GM23338 (cell line): ENCODE measurements at places on chromosomes 1 and 21. TPM values are rescaled to one million over a fixed set of nuclear protein-coding genes. Genes with fewer than 3 reads are reported as not detected.

DNA sequence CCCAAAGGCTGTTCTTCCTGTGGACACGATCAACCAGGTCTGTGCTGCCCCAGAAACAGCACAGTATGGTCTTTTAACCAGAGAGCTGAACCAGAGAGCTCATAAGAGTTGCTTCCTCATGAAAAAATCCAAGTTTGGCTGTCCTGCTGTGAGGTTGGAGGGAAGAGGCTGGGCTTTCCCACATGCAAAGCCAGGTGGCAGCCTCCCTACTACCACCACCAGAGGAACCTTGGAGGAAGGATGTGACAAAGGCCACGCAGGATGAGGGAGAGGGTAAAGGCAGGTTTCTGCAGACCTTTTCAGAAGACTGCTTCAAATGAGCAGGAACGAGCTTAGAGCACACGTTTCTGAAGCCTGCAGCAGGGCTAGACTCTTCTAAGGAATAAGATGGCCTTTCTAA lies 27.1 kb downstream of the FAM78B start:
- DNase-seq = peak; percentile 33

DNA sequence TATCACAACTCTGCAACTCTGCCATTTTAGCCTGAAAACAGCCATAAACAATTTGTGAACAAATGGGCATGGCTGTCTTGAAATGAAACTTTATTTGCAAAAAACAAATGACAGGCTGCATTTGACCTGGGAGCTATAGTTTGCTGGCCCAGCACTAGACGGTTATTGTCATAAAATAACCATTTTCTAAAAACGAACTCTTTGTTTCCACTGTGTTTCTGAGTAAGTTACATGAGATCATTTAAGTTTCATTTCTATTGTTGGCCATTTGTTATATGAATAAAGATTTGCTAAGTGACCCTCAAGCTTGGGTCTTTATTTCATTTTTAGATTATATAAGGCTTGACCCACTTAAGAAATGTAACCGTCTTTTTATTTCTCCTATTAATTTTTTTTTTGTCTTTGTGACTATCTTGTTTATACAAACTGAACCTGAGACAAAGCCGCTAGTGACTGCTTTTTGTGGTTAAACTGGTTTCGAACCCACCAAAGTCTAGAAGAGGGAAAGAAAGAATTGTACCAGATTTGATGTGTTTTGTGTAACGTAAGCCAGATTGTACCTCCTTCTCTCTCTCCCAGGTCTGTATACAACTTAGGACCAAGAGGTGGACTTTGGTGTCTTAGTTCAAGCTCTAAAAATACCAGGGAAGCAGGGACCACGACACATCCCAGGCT lies 12.9 kb upstream of the KCNJ15 start:
- DNase-seq = no peak

GRCh38 chr1:200184196-200184595 lies 156.7 kb downstream of the NR5A2 start:
- DNase-seq = no peak

DNA sequence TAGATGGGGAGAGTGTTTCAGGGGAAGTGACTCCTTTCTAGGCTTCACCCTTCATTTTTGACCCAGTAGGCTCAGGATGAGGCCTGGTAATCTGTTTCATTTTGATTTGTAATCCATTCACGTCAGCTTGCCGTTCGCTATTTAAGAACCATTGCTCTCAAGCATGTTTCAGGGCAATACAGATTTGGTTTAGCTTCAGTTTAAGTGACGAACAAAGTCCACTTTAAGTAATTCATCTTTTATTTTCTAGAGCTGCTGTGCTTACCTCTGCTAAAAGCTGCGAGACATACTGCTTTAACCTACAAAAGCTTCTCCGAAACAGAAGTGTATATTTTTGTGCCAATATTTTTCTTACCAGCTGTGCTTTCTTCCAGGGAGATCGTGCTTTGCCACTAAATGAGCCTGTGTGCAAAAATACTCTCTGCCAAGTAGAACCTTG lies 8.9 kb upstream of the FMO3 start:
- DNase-seq = no peak

- DNase-seq = no peak
Observed at GRCh38 chr1:222224156-222224555, 323.7 kb downstream of the HHIPL2 start.

DNA sequence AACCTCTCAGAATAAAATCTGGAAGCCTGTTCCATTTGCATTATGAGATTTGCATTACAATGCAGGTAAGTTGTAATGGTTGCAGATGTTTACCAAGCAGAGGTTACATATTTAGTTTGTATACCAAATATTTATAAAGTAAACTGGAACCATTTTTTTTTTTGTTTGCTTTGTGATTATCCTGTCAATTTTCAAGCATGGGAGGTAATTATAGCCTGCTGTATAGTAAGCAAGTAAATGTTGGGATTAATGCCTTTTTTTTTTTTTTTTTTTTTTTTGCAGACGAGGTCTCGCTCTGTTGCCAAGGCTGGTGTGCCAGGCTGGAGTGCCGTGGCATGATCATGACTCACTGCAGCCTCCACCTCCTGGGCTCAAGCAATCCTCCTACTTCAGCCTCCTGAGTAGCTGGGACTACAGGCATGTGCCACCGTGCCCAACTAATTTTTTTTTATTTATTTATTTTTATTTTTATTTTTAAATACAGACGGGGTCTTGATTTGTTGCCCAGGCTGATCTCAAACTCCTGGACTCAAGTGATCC lies 21.0 kb downstream of the NFYC start:
- peak; percentile 24 for DNase-seq

DNA sequence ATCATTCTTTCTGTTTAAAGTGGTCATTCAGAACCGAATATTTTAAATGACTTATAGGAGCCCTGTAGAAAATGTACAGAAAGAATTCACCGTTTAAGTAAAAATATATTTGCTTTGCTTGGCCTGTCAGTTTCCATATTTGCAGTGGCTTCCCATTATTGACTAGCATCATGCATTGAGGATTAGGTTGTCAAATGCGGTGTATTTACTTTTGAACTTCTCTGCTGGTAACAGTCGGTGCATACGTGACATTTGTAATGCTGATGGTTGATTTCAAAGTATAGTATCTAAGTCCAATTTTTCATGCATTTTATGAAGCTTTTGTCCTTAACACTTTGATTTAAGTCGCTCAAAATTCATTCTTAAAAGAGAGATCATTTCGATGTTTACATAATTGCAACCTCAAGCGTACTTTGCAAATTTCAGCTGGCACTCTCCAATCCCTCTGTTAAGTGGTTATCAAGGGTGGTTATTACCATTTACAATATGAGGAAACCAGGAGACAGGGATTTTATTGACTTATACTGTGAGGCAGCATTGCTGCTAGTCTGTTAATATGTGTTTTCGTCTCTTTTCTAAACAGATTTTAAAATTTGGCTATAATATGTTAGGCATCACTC lies 201.6 kb downstream of the SDCCAG8 start:
- DNase-seq = no peak

- DNase-seq = no peak
Observed at GRCh38 chr1:219041818-219042217, 131.9 kb upstream of the LYPLAL1 start.

GRCh38 chr1:114956570-114956969 lies 73.1 kb upstream of the TSHB start:
- peak; percentile 79 for DNase-seq

GRCh38 chr21:26070822-26071425 lies 99.6 kb downstream of the APP start:
- DNase-seq = peak; percentile 67

- no peak for DNase-seq
Observed at GRCh38 chr1:245790441-245790840, 635.7 kb downstream of the KIF26B start.

DNA sequence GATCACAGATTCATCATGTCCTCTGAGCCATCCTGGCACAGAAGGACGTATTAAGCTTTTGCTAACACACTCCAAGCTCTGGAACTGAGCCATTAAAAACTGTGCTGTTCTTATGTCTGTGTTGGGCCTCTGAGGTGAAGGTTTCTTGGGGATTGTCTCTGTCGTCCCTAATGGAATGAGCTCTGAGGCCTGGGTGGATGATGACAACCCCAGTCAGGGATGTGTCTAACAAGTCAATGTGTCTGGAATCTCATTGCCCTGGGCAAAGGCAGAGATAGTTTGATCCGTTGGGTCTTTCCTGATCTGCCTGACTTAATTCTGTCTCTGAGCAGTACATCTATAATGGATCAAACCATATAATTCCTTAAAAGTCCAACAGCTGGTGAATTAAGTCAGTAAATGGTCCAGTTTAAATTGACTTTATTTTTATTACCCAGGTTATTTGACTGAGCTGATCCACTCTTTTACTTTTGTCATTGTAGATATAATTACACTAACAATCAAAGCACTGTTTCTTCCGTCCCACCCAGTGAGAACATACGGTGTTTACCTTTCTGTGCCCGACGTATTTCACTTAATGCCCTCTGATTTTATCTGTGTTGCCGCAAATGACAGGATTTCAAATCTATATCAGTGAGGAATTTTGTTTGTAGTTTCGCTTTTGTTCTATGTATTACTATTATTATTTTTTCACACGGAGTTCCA lies 38.8 kb upstream of the OR2B11 start:
- no peak for DNase-seq

- DNase-seq = no peak
Observed at GRCh38 chr1:5580926-5581325, 411.3 kb downstream of the NPHP4 start.

DNA sequence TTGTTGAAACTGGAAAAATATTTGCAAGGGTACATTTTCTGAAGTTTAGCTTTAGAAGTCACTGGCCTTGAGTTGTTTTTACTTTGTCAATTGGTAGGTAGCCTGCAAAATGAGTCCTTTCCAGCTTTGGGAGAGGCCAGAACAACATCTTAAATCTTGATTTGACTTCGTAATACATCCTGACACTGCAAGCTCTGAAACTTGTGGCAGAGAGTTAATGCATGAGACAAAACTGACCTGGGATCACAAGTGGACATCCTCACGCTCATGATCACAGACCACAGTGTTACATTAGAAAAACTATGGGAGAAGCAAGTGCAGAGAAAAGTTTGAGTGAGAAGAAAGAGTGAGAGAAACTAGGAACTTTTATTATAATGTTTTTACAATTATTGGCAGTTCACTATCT lies 550.9 kb downstream of the USP25 start:
- no peak for DNase-seq

Gene CELA3B
- not detected in 2 replicates for total RNA-seq

Gene DMRTA2
- total RNA-seq = 0.07 TPM in 1 of 2 replicates, not detected in the other

Gene ACTN2
- 1.8 and 1.9 TPM in 2 replicates for total RNA-seq

Gene SORT1
- 51.7 and 55.4 TPM in 2 replicates for total RNA-seq

Gene HPCA
- 0.35 and 0.62 TPM in 2 replicates for total RNA-seq

Gene AGT
- total RNA-seq = not detected in 2 replicates

Gene SEMA4A
- 17.0 and 20.2 TPM in 2 replicates for total RNA-seq

Gene FCER1G
- 0.74 TPM in 1 of 2 replicates, not detected in the other for total RNA-seq
